Gastrocnemius medialis (tissue), 4 donors: ENCODE measurements at places on chromosomes 5 and 9. TPM values are rescaled to one million over a fixed set of nuclear protein-coding genes. Genes with fewer than 3 reads are reported as not detected.

GRCh38 chr5:109328626-109329025 is 81.1 kb downstream of the PJA2 start:
- no peak overlapping the region for H3K4me3 ChIP-seq
- H3K27me3 ChIP-seq, result no peaks in the 10 kb centered on the region
- no peak overlapping the region for H3K27ac ChIP-seq
- DNase-seq, result no peak
- peaks cover 7% of the 10 kb centered on the region for H3K4me1 ChIP-seq

GRCh38 chr9:126992427-126992826 is 77.8 kb downstream of the RALGPS1 start:
- no peaks in the 10 kb centered on the region for H3K27me3 ChIP-seq
- no peak overlapping the region for H3K4me3 ChIP-seq
- no peak for DNase-seq
- peaks cover 9% of the 10 kb centered on the region for H3K4me1 ChIP-seq
- H3K27ac ChIP-seq, result no peak overlapping the region
- no peaks in the 10 kb centered on the region for H3K36me3 ChIP-seq

DNA sequence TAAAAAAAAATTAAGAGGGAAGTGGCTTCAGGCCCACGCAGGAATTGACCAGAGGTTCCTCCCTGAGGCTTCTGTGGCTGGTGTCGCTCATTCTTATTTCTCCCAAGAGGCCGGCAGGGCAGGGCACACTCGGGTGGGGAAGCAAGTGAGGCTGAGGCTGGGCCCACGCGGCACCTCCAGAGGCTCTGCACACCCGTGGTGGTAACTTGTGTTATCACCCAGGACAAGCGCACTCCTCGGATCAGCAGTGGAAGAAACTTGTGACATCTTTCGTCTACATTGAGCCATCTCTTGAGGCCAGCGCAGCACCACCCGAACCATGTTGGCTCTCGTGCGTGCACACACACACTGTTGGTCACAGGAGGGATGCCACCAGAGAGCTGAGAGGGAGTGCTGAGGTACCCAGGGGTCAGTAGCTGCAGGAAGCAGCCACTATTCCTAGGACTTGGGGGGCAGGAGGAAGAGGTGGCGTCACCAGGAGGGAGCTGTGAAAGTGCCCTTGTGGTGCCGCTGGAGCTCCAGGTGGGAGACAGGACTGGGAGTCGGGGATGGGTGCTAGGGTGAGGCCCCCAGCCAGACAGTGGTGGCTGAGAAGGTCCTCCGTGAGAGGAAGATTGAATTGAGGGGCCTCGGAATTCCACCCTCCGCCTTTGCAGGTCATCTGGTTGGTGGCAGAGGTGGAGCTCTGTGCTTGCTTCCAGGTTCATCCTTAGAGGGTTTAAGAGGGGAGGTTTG is 6.4 kb downstream of the NDUFS6 start:
- H3K36me3 ChIP-seq, result peaks cover 82% of the 10 kb centered on the region
- H3K27me3 ChIP-seq, result no peaks in the 10 kb centered on the region
- H3K4me1 ChIP-seq, result peaks cover 33% of the 10 kb centered on the region
- no peak overlapping the region for H3K27ac ChIP-seq
- no peak overlapping the region for H3K4me3 ChIP-seq

DNA sequence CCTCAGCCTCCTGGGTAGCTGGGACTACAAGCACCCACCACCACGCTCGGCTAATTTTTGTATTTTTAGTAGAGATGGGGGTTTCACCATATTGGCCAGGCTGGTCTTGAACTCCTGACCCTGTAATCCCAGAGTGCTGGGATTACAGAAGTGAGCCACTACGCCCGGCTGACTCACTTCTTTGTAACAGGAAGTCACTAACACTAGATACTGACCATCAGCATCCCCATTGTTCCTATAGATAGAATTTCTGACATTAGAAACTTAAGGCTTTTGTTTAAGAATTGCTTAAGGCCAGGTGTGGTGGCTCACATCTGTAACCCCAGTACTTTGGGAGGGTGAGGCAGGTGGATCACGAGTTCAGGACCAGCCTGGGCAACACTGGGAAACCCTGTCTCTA is 42.2 kb downstream of the LEAP2 start:
- H3K27me3 ChIP-seq, result no peaks in the 10 kb centered on the region
- H3K36me3 ChIP-seq, result peaks cover 18% of the 10 kb centered on the region
- no peaks in the 10 kb centered on the region for H3K4me1 ChIP-seq

The PCDHB9 gene
- 0.51 TPM for total RNA-seq

The LHX3 gene
- total RNA-seq, result not detected

The NEUROG1 gene
- total RNA-seq, result not detected
